Mesenteric fat pad (tissue), 1 donor: ENCODE measurements at places on chromosomes 1 and 21.

GRCh38 chr1:9472386-9473031 is 66.8 kb upstream of the SLC25A33 start:
- no peak for DNase-seq

DNA sequence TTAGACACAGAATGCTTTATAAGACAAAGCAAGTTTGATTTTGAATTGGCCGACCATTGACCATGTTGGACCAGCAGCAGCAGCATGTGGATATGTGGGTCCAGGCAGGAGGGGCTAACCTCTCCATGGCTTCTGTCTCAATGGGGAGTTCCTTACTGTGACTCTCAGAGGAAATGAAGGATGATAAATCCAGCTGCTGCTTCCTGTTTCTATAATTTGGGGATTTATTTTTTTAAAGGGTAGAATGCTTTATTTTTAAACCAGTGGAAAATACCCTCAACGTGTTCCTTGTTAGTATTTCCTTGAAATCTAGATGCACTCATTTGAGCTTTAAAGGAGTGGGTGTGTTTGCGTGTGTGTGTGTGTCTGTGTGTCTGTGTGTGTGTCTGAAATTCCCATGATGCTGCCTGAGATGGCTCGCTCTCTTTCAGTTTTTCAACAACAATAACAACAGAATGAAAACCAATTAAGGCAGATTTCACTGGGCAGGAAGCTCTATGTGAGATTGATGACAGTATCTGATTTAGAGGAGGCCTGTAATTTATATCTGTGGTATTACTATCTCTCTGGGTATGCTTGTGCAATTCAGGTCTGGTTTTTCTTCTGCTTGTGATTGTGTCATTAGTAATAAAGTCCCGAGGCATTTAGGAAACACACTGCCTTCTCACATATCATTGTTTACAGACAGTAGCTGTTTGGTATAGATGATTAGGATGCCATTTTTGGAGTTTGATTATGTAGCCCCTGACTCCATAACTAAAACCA is 86.1 kb upstream of the ZNF326 start:
- DNase-seq = no peak

DNA sequence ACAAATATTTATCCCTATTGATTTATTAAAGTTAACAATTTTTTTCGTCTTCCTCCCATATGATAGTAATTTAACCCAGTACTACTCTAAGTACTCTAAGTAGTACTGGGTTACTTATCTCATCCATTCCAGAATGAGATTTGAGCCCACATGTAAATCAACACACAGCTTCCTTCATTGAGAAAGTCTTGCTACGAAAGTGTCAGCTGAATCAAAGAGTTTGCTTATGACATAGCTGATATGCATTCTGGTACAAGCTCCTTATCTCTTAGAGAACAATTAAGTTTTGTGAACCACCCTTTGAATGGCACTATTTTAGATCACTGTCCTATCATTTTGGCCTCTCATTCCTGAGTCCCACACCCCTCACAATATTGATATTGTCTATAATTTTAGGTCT is 2.4 kb upstream of the SLC44A3 start:
- DNase-seq = no peak

DNA sequence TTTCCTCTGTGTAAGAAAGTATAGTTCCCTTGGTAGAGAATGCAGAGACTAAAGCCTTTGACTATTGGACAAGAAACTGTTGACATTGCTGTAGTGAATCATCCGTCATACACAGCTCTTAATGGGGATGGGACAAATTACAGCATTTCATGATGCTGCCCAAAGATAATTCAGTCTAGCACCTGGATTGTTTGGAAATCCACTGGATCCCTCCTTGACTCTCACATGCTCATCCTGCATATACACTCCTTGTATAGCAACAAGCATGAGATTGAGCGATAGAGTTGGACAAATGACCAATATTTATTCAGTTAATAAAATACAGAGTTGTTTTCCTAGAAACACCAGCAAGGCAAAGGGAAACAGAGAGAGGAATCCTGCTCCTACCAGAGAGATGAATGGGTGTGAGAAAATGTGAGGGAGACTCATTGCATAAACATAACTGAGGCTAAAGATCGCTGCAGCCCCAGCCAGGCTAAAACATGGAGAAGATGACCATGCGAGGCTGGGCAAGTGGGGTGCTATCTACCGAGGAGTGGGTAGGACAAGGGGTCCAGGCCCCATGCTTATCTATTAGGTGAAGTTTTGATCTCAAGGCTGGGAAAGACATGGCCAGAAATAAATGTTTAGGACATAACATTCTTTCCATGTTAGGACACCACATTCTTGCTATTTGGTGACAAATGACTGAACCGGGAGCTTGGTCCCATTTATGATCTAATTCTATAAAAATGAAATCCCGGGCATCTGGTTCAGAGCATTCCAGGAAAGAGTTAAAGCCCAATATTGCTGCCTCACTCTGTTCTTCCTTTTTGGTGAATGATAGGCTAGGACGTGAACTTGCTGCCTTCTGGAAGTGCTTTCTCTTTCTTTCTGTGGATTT is 153.2 kb downstream of the TGFB2 start:
- no peak for DNase-seq

GRCh38 chr1:244449936-244450508 is 1.7 kb downstream of the ADSS2 start:
- no peak for DNase-seq

GRCh38 chr1:20727746-20728316 is 4.7 kb downstream of the SH2D5 start:
- peak; percentile 68 for DNase-seq

GRCh38 chr1:196546272-196547111 is 61.7 kb downstream of the KCNT2 start:
- no peak for DNase-seq

DNA sequence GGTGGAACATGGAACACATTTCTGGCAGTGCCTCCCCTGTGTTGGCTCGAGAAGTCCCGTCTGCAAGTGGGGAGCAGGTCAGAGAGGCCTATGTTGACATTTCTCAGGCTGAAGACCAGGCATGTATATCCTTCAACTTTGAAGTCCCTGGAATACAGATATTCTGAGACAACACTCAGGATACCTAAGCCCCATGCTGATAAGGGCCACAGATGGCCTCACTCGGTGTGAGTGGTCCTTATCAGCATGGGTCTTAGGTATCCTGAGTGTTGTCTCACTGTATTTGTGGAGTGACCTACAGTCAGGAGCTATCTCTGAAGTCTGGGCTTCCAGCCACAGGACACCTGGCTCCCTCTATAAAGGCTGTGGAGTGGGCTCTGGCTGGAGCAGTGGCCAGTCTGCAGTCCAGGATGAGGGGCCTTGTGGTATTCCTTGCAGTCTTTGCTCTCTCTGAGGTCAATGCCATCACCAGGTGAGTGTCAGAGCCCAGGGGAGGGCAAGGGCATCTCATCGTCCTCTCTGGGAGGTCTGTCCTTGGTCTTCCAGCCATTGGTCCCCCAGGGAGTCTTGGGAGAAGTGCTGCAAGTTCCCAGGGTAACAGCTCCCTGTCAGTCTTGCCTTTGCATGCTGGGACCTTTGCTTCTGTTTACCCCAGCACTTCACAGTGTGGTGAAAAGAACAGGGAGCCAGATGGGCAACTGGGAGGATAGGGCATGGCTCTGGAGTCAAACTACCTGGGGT is 29.6 kb downstream of the PROK1 start:
- DNase-seq = no peak

DNA sequence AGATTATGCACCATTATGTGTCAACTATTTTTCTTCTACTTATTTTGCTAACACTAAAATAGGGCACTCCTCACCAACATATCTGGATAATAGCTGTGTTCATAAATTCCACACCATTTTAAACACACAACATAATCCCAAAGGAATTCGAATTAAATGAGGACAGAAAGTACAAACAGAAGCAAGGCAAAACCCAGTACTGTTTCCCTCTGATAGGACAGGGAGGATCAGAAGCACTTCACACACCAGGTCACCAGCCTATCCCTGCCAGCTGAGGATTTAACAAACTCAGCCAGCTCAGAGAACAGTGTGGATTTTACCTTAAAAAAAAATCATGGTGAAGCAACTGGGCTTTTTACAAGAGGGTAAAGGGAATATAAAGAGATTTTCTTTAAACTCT is 20.0 kb downstream of the CRYZ start:
- no peak for DNase-seq

GRCh38 chr1:173413271-173413707 is 63.8 kb upstream of the PRDX6 start:
- DNase-seq = no peak

DNA sequence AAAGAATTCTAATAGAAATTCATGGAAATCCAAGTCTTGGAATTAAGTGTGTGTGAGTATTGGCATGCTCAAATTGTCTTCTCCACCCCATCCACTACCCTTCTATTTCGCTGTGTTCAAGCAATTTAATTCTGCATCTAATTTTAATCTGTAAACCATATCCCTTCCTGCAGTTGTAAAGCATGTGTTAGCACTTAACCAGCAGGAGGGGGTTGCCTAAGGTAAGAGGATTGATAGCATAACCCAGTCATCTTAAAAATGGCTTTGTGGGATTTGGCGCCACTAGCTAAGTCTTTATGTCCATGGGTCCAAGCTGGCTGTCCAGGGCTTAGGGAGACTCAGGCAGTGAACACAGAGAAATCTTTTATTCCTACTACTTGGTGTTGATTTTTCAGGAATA is 210.3 kb downstream of the PTPRC start:
- DNase-seq = no peak

DNA sequence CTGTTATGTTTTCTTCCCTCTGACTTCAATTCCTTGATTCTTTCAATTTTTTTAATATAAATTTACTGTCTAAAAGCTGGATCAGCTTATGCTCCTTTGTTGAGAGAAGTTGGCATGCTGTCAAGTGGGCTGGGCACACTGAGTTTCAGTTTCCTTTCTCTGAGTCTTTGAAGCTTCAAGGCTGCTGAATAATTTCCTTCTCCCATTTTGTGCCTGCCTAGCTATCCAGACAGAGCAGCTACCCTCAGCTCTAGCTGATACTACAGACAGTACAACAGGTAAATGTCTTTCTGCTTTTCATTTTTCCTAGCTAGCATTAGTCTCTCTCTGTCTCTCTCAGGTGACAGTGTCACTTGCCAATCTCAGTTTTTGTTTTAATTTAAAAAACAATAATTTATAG is at the start of gene IFI44:
IFI44 (plus strand) TSS at position 204 of the 400 bp plus-strand sequence. CDS start 365 bp downstream, outside the sequence.
- no peak for DNase-seq

DNA sequence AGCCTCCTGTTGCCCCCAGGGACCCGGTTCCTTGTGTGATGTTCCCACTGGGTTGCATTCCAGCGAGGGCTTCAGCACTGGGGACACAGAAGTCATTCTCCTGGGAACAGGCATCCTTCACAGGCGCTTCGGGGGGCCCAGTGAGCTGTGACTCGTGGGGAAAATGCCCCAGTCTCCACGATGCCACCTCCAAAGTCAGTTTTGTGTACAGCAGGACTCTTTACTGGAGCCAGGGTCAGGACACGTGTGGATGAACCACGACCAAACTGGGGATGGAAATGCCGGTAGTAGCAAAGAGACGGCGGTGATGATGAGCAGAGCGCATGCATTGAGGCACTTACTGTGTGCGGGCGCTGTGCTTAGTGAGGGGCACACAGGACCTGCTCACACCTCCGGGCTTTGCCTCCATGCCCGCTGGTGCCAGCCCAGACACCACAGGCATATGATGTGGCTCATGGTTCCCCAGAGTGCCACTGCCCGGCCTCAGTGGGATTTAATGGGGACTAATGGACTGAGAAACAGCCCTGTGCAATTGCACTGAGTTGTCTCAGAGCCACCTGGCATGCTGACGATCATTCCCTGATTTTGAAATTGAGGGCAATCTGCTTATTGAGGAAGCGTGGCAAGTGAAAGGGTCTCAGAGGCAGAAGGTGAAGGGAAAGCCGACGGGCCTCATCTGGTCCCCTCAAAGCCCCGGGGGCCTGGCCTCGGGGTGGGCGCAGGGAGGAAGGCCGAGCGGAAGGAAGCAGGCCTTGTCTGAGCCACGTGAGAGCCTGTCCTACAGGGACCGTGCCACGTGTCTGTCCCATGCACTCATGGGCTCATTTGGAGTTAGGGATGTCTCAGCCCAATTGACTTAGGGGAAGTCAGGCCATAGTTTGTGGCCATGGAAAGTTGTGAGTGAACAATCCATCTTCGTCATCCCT is 91.4 kb downstream of the PDE9A start:
- DNase-seq = no peak

- DNase-seq = no peak
These were observed 176.4 kb downstream of the MIS18A start for GRCh38 chr21:32102426-32102825.

GRCh38 chr1:197778366-197778945 is 3.2 kb upstream of the DENND1B start:
- no peak for DNase-seq

GRCh38 chr1:229848752-229849677 is 218.0 kb upstream of the GALNT2 start:
- DNase-seq = no peak

DNA sequence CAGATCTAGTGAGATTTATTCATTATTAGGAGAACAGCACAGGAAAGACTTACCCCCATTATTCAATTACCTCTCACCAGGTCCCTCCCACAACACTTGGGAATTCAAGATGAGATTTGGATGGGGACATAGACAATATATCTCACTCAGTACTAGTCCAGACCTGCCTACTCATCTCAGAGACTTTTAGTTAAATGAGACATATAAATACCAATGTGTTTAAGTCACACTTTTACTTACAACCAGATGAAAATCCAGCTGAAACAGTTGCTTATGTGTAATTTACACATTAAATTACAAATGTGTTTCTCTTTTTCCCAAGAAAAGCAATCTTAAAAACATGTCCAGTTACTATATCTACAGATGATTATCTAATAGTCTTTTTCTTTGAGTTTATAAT is 1145.6 kb downstream of the KCNT2 start:
- DNase-seq = no peak
